K562 (cell line): ENCODE measurements at places on chromosomes 4 and X.

GRCh38 chrX:13901354-13901753 lies 84.5 kb upstream of the GPM6B start:
- H3K36me3 ChIP-seq = no peaks in the 10 kb centered on the region
- H3K4me1 ChIP-seq = no peaks in the 10 kb centered on the region
- H3K4me3 ChIP-seq = no peak overlapping the region
- DNase-seq = no peak
- no peaks in the 10 kb centered on the region for H3K27me3 ChIP-seq

DNA sequence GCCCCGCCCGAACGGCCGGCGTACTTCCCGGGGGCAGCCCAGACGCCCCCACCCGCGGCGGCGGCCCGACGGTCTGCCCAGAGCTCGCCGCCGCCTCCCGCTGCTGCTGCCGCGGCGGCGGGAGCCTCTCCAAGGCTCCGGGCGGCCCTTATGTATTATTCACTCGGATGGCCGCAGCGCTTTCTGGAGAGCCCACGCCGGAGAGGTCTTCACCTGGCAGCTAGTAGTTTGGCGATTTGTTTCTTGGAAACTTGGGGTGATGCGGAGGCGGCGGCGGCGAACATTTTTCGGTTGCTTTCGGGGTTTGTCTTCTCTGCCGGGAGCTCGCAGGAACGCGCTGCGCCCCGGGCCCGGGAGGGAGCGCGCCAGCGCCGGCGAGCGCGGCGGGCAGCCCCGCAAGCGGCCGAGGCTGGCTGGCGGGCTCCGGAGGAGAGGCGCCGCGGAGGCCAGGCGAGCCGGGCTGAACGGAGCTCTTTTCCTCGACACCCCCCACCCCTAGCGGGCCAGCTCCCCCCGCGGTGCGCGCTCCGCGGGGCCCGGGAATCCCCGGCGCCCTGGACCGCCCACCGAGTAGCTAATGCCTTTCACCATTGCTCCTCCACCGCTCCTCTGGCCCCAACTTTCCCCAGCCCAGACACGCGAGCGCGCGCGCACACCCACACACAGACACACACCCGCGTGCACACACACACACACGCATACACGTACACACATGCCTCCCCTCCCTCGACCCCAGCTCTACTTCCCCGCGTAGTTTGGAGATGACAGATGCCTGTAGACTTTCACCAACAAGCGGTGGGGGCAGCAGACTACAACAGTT lies 113.5 kb downstream of the DHX15 start:
- no peaks in the 10 kb centered on the region for H3K4me1 ChIP-seq
- DNase-seq = no peak
- H3K4me3 ChIP-seq = no peak overlapping the region
- no peaks in the 10 kb centered on the region for H3K36me3 ChIP-seq

- H3K4me1 ChIP-seq = peaks cover 23% of the 10 kb centered on the region
- H3K4me3 ChIP-seq = no peak overlapping the region
- H3K27me3 ChIP-seq = no peaks in the 10 kb centered on the region
- H3K36me3 ChIP-seq = peaks cover 15% of the 10 kb centered on the region; the same call in 2 of the 3 replicates
- DNase-seq = no peak
Measured at GRCh38 chr4:15007201-15007600, 4.9 kb downstream of the CPEB2 start.

DNA sequence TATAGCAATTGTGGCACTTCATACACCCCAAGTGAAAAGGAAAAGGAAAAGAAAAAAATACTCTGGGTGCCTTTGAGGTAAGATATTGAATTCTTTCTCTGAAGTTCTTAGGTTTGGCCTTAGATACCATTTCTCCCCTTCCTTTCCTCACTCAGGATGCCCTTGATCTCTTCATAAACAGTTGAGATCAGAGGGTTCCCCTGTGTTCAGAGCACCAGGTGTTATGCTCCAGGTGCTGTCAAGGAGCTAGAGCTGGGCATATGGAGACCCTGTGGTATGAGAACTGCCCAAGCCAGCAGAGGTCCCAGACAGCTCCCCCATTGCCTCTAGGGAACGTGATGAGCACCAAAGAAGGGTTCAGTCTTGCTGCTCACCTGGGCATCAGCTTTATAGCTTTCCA lies 17.1 kb upstream of the CD40LG start:
- H3K4me3 ChIP-seq = no peak overlapping the region
- 0 out of 3 replicates have a peak, but pooled peaks cover 5% of the 10 kb centered on the region for H3K27me3 ChIP-seq
- no peaks in the 10 kb centered on the region for H3K36me3 ChIP-seq
- no peak overlapping the region for H3K27ac ChIP-seq
- DNase-seq = no peak

GRCh38 chr4:168071304-168071703 lies 21.0 kb upstream of the ANXA10 start:
- H3K36me3 ChIP-seq = no peaks in the 10 kb centered on the region
- no peak for DNase-seq
- H3K4me3 ChIP-seq = no peak overlapping the region
- no peaks in the 10 kb centered on the region for H3K27me3 ChIP-seq

- peak; percentile 32 for DNase-seq
- peak overlapping the region; percentile 30; the same call in 1 of the 3 replicates for H3K27ac ChIP-seq
- H3K36me3 ChIP-seq = no peaks in the 10 kb centered on the region
Measured at GRCh38 chr4:159425737-159426305, 322.9 kb downstream of the RAPGEF2 start.

DNA sequence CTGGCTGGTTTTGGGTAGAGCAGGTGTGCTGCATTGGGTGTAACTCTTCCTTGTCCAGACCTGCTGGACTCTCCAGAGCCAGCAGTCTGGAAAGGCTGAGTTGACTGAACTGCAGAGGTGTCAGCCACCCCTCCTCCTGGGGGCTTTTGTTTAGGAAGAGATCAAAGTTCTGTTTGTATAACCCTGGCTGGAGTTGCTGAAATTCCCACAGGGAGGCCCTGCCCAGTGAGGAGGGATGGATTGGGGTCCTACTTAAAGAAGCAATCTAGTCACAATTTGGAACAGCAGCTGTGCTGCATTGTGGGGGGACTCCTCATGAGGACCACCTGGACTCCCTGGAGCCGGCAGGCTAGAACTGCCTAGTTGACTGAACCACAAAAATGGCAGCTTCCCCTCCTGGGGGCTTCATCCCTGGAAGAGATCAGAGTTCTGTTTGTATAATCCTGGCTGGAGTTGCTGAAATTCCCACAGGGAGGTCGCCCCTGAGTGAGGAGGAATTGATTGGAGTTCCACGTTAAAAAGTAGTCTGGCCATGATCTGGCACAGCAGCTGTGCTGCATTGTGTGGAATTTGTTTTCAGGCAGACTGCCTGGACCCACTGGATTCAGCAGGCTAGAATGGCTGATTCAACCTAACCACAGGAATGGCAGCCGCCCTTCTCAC lies 264.9 kb upstream of the ZC4H2 start:
- no peaks in the 10 kb centered on the region for H3K36me3 ChIP-seq
- no peak for DNase-seq
- H3K27ac ChIP-seq = no peak overlapping the region
- no peak overlapping the region for H3K4me3 ChIP-seq

DNA sequence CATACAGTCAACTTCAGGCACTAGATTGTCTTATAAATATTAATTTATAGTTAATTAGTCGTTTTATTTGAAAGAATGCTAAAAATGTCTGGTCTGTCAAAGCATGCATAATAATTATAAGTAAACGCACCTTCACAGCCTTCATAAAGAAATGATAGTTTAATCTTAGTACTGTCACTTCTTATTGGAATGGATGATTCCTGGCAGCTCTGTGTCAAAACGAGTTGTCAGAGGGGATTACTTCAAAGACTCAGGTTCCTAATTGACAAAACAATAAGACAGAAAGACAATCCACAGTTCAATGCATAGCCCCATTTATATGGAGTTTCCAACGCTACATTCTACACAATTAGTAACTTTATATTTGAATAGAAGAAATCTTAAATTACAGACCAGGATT lies 461.3 kb upstream of the TECRL start:
- H3K27ac ChIP-seq = no peak overlapping the region
- H3K36me3 ChIP-seq = no peaks in the 10 kb centered on the region
- H3K4me3 ChIP-seq = no peak overlapping the region
- DNase-seq = no peak
- H3K4me1 ChIP-seq = no peaks in the 10 kb centered on the region
